T follicular helper cell (primary cell): ENCODE measurements at places on chromosomes 2 and 18.

GRCh38 chr2:12296915-12297314 is 419.8 kb upstream of the TRIB2 start:
- no peak for DNase-seq

- no peak for DNase-seq
Measured at GRCh38 chr18:3179430-3180089, 40.2 kb downstream of the MYOM1 start.

GRCh38 chr2:74498500-74499266 is 720 bp downstream of the LBX2 start:
- no peak for DNase-seq

GRCh38 chr2:39017334-39017733 is 103.5 kb downstream of the SOS1 start:
- DNase-seq, result no peak

DNA sequence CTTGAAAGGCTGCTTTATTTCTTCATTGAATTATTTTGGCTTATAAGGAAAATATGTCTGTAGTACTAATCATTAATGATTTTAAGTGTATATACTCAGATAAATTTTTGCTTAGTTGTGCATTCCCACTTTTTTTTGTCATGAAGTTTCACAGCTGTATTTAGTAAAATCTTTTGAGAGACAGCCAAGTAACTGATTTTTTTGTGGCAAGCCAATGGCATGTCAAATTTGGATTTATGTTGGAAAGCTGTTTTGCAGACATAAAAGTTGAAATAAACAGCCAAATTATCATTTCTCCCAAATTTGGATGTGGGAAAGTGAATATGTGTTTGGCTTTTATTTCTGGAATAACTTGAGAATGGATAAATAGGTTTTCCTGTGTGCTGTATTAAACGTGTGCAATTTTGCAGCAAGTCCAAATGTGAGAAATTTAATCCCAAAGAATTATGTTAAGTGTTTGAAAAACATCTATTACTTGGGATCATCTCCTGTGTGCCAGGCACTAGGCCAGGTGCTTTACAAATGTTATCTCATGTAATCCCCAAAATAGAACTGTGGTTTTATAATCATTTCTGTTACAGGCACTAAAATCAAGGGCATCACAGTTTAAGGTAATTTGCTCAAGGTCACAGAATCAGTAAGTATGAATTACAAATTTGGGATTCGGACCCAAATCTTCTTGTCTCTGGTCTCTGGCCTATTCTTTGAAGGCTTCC is 160.4 kb downstream of the PTPRM start:
- no peak for DNase-seq

- no peak for DNase-seq
Measured at GRCh38 chr2:126315828-126316227, 340.1 kb upstream of the GYPC start.

DNA sequence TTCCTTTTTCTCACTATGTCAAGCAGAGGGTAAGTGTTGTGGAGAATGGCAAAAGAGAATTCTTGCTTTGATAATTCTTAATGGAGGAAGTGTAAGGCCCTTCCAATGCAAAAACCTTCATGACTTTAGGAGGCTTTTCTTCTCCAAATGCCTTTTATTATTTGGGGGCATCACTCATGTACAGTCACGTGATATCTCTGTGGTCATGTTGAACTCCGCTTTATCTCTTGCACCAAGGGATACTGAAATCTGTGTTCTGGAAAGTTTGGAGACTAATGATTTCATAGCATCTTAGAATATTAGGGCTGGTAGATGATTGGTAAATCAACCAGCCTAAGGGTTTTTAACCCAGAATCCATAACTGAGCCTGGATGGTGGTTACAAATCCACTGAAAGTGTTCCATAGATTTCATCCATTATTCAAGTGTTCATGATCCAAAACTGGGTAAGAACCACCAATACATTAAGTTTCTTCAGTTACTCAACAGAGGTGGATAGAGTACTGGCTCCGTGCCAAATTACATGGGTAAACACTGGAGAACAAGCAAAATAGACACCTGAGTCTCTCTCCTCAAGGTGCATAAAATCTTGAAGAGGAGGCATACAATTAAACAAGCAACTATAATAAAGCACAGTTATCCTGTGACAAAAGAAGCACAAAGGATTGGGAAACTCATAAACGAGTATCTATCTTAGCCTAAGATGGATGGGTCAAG is 169.6 kb upstream of the EPHA4 start:
- DNase-seq, result no peak

GRCh38 chr2:191343796-191344338 is 98.7 kb downstream of the MYO1B start:
- DNase-seq, result no peak

- DNase-seq, result no peak
Measured at GRCh38 chr2:9971105-9971818, 19.8 kb downstream of the GRHL1 start.

DNA sequence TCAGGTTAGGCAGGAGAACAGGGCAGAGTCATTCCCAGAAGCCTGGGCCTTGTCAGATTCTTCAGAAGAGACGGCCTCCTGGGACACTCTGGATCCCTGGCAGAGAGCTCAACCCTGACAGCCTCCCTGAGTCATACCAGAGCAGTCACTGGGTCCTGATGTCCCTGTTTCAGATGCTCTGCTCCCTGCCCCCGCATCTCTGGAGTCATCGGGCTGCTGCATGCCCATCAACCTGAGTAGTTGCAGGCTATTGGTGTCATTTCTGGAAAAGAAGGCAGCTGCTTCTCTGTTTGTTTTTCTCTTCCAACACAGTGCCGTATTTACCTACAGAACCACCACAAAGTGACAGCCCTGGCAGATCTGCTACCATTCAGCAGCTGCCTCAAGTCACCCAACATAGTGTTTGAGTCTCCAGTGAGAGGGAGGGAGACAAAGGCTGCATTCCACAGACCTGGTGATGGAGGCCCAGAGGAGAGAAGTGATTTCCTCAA is 145.1 kb downstream of the B3GNT2 start:
- DNase-seq, result no peak

DNA sequence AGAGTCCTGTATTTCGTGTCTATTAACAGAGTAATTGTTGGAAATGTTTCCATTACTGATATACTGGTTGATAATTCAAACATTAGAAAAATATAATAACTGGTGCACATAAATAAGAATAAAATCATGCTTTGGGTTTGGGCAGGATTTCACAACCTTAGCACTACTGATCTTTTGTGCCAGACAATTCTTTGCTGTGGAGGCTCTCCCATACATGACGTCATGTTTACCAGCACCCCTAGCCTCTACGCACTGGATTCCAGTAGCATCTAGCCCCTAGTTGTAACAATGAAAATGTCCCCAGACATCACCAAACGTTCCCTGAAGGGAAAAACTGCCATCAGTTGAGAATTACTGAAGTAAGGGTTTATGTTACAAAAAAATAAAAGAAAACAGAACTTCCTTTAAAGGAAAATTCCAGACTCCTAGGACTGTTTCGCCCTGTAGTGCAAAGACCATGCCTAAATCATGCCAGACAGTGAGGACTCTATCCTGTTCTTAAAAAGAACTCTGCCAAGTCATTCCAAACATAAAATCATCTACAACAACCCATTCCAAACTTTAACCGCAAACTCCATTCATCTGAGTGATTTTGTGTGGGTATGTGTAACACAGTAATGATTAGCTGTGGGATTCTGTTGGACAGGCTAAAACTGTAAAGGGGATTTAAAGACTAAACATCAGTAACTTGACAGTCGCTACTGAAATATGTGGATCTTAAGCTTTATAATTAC is 313.4 kb upstream of the CCDC68 start:
- no peak for DNase-seq

DNA sequence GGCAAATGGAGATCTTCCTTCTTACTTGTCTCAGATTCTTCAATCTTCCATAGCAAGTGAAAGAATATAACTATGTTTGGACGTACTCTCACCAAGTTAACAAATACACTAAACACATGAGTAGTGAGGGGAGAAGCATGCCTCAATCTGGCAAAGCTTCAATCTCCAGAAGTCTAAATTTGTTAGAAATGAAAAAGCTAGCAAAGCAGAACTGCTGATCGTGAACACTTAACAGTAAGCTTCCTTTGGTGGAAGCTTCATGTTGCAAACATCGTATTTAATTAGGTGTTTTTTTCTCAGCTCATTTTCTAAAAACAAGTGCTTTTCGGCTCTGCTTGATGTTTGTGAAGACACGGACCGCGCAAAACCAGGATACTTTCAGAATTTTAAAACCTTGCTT is 12.7 kb upstream of the SCN1A start:
- DNase-seq, result no peak

- DNase-seq, result no peak
Measured at GRCh38 chr2:74441690-74442482, at the start of gene RTKN. Gene RTKN, minus strand, starts transcription at chr2:74441937. Its CDS starts 121 bp downstream, at chr2:74441816.

DNA sequence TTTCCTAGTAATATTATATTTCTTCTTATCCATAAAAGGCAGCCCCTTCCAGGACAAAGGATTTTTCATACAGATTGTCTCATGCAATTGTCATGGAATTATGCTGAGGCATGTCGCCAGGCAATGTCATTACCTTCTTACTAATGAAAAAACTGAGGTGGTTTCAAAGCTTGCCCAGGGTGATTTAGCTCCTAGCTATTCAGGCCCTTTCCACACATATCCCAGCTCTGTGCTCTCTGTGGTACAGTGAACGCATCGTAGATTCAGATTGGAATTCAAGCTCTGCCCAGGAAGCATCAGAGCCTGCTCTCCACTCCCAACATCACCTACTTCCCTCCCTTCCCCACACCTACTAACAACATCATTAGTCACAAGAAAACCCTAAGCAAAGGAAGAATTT is 60.1 kb downstream of the ATP8B1 start:
- DNase-seq, result no peak

DNA sequence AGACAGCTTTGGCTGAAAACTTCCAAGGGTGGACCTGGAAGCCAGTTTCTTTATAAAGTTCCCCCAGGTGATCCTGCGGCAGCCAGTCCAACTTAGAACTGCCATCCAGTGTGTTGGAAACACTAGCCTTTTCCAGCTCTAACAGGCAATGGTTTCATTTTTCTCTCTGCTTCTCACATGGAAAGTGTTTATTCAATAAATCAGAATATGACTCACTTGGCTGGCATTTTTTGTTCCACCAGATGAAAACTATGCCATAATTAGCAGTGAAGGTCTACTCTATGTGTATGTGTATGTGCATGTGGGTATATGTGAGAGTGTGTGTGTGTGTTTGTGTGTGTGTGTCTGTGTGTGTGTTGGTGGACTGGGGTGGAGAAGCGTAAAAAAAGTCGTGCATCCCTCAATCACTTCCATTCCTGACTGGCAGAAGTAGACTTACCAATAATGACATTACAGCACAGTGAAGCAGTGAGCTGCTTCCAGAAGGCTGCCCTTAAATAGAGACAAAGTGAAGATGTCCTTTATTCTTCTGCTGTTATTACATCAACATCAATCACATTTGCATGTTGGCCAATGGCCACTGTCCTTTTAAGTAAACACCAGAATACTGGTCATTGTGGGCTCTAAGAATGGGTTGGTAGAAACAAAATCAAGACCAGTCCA is 90.9 kb upstream of the SETBP1 start:
- DNase-seq, result no peak

GRCh38 chr2:46142546-46143428 is 154.4 kb upstream of the EPAS1 start:
- no peak for DNase-seq

DNA sequence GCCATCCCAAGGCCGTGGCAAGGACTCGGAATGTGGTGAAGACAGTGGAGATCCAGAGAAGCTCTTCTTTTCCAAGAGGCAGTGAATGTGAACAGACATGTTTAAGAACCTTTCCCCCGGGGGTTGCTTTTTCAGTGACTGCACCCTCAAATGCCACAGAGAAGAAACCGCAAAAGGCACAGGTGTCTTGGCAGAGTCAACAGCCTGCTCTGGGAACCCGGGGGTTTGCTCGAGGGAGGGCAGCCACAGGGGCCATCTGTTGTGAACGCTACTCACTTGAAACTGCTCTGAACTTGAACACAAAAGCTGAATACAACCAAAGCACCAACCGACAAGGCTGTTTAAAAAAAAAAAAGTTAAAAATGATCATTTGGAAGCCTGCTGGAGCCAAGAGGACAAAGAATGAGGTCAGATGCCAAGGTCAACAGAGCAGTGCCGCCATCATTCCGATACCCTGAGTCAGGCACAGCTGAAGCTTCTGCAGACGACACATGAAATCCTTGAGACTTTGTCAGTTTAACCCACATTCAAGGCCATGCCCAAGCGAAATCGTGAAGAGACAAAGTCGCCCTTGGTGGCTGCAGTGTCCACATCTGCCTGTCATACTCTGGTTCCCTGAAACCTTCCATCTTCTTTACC is 47.4 kb downstream of the PSMG2 start:
- DNase-seq, result no peak

GRCh38 chr2:228253752-228254151 is 72.3 kb upstream of the SPHKAP start:
- no peak for DNase-seq

- DNase-seq, result no peak
Measured at GRCh38 chr2:2516386-2516785, 185.3 kb upstream of the MYT1L start.

DNA sequence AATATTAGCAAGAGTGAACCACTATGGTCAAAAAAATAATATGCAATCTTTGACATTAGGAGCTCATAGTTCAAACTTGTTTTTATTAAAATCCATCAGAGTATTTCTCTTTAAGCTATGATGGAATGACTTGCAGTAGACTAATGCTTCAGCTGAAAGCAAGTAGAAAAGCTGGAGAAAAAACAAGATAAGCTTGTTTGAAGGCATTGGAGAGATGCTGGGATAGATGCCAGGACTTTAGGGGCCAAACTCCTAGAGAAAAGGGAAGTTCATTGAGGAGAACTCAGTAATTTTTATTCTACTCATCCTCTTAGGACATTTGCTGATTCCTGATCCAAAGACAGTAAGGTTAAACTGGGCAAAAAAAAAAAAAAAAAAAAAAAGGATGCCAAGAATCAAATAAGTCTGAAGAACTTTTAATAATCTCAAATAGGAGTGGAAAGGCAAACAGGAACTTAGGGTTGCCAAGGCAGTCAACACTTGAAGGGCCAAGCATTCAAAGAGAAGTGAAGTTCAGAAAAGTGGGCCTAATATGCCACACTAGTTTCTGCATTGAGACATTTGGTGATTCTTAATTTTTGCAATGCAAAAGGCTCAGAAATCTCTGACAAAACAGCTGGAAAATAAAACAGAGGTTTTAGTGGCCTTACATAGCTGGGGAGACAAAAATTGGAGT is 19.7 kb upstream of the AFF3 start:
- DNase-seq, result no peak

GRCh38 chr2:98538280-98539041 is 69.9 kb downstream of the COA5 start:
- no peak for DNase-seq

GRCh38 chr2:75076088-75076487 is 117.6 kb downstream of the POLE4 start:
- DNase-seq, result no peak

GRCh38 chr2:52697690-52698089 is 1069.9 kb upstream of the CHAC2 start:
- DNase-seq, result no peak

GRCh38 chr18:21678859-21679258 is 25.7 kb downstream of the ABHD3 start:
- no peak for DNase-seq

- DNase-seq, result peak; percentile 41
Measured at GRCh38 chr2:121649149-121649595, at the start of gene CLASP1. Gene CLASP1, minus strand, starts transcription at chr2:121649462. Its CDS starts 43,567 bp downstream, at chr2:121605895.

GRCh38 chr18:75656035-75656434 is 228.5 kb upstream of the SMIM21 start:
- DNase-seq, result no peak
